CD4-positive, alpha-beta T cell treated with Interleukin-15 for 4 hours (primary cell): ENCODE measurements at places on chromosomes 5 and 9.

GRCh38 chr5:147578228-147579024 is 68.6 kb upstream of the DPYSL3 start:
- no peak for DNase-seq

- DNase-seq, result no peak
Measured at GRCh38 chr5:36703245-36703860, 96.9 kb downstream of the SLC1A3 start.

DNA sequence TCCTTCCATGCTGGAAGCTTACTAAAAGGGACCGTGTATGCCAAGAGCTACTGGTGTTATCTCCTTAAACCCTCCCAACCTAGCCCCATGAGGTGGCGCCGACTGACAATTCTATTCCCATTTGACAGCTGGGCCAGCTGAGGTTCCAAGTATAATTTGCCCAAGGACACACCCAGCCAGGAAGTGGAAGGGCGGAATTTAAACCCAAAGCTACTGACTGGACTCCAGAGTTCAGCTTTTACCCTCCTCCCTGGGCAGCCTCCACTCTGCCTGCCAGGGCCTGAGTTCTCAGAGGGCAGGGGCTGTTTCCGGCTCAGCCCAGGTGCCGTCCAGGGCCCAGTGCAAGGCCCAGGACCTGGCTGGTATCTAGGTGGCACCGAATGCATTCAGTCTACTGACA is 71.8 kb downstream of the C9orf50 start:
- DNase-seq, result no peak

GRCh38 chr5:91076138-91076537 is 307.0 kb downstream of the ARRDC3 start:
- DNase-seq, result no peak

- DNase-seq, result no peak
Measured at GRCh38 chr9:92004045-92004392, 54.0 kb upstream of the ROR2 start.

DNA sequence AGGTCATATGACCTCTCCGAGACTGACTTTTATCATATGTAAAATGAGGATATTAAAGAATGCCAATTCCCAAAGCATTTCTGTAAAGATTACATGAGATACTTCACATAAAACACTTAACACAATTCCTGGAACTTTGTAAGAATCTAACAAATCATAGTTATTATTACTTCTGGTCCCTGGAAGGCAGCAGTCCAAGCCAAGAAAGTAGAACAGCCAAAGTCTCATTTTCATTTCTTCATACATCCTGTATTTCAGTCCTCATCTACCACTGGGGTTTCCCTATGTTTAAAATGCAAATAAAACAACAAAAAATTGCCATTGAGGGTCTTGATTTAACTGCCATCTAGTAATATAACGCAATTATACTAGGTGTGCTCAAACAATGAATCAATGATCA is 179.5 kb downstream of the MARCHF11 start:
- no peak for DNase-seq

- DNase-seq, result no peak
Measured at GRCh38 chr9:22643541-22643940, 196.9 kb downstream of the DMRTA1 start.

GRCh38 chr5:153979028-153979783 is 59.5 kb downstream of the FAM114A2 start:
- DNase-seq, result no peak

- no peak for DNase-seq
Measured at GRCh38 chr9:90770182-90770738, 31.4 kb upstream of the SYK start.
